ENCODE measurements at places on chromosomes 5 and 9.

- DNase-seq = peak; percentile 13
These were observed 2.0 kb downstream of the HAVCR2 start for GRCh38 chr5:157106630-157107461.

- no peak for DNase-seq
These were observed 29.1 kb upstream of the BRINP1 start for GRCh38 chr9:119398350-119398749.

DNA sequence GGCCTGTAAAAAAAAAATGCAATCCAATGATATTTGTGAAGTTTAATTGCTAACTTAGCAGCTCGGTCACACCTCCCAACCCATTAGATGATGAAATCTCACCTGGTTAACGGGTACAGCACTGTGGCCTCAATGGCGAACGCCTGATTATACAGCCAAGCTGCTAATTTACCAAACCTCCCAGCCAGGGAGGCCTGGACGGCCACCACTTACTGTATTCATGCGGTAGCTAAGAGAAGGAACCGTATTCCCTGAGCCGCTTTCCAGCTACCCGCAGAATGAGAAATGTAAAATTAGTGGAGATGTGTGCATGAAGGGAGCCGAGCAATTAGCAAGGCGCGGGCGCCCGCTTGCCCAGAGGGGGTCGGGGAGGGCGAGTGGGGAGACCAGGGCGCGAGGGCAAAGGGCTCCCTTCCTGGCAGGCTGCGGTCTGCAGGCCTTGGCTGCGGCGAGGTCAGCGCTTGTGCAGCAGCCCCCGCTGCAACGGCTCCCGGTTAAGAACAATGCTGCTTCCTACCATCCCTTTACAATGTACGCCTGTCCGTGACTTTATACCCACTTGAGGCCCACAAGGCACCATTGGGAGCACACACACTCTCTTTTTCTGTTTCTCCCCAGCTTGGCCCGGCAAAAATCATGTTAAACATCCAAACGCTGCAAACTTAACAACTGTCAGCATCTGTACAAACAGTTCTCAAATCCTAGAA, 70.4 kb upstream of the TBCA start:
- DNase-seq = no peak

DNA sequence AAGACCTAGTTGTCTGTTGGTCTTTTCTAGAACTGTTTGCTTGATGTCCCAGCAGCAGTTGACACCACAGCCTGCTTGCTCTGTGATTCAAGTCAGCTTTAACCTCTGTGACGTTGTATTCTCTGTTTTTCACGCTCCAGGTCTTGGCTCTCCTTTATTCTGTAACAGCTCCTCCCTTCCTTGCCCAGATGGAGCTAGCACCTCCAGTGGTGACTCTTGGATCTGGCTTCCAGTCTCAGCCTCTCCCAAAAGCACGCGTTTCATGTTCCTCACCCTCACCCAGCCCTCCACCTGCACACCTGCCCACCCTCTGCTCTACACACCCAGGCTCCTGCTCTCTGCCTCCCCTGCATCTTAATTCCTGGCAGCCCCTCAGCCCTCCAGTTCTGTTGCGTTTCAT, 50.6 kb downstream of the DMRT1 start:
- DNase-seq = no peak

- no peak for DNase-seq
These were observed 45.2 kb upstream of the GLIPR2 start for GRCh38 chr9:36091026-36091953.

DNA sequence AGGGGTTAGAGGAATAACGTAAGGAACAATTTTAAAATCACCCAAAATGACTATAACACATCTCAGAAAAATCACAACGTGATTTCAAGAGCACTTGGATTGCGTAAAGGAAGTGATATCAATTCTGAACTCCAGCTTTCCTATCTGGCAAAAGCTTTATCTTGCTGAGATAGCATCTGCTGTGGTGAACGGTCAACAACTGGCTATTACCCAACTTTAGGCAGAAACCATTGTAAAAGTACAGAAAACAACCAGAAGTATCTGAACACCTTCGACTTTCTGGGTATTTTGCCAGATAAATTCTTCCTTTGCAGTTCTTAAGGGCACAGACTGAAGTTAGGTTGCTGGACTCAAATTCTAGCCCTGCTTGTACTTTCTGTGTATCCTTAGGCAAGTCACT, 9.2 kb downstream of the ABLIM3 start:
- no peak for DNase-seq

GRCh38 chr5:119032656-119033055, 38.2 kb upstream of the DMXL1 start:
- DNase-seq = no peak

DNA sequence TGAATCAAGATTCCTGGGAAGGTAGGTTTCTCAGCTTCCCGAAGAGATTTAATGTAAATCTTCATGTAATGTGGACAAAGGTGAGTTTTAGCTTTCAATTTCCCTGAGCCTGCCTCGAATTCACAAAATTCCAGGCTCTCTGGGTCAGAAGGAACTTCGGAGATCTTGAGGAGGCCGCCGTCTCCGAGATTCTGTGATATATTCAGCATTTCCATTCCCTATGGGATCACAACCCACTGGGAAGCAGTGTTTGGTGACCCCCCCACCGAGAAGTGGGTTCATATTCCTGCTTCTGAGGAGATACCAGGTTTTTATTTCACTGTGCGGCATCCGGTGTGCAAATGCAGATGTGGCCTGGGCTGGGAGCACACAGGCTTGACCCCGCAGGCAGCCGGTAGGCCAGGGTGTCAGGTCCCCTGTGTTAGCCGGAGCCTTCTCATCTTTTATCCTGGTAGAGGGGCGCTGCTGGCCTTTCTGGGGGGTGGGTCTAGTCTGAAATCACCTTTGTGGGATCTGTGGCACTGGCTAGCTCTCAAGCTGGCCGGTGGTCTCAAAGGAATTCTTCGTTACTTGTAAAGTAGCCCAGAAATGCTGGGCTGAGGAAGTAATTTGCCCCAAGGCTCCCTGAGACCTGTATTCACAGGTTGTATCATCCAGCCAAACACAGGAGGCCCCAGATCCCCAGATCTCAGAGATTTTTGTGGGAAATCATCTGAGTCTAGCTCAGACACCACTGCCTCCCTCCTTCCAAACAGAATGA, 1.4 kb downstream of the PLEKHG4B start:
- DNase-seq = no peak

DNA sequence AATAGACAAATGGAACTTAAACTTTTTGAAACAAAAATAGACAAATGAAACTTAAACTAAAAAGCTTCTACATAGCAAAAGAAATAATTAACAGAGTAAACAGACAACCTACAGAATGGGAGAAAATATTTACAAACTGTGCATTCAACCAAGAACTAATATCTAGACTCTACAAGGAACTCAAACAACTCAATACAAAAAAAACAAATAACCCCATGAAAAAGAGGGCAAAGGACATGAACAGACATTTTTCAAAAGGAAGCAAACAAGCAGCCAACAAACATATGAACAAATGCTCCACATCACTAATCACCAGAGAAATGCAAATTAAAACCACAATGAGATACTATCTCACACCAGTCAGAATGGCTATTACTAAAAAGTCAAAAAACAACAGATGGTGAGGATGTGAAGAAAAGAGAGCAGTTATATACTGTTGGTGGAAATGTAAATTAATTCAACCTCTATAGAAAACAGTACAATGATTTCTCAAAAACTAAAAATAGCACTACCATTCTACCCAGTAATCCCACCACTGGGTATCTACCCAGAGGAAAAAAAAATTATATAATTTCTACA, 170.8 kb upstream of the RGMB start:
- DNase-seq = no peak

- no peak for DNase-seq
These were observed 368.8 kb downstream of the GLIS3 start for GRCh38 chr9:3931058-3931457.

DNA sequence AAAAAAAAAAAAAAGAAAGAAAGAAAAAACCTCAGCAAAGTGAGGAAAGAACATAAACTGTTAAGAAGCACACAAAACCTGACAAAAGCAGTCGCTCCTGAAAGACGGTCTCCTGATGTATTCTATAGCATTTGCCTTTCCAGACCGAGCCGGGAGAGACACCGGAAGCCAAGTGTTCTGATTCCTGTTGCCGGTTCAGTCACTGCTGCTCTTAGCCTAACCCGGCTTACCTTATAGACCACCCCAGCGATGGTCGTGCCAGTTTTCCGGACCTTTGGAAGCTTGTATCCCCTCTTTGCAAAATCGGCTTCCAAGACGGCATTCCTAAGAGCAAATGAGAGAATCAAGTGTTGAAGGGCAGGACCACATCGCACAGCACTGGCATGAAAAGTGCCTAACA, 630 bp downstream of the PSMB7 start:
- DNase-seq = no peak

- DNase-seq = no peak
These were observed 193.0 kb downstream of the PRR16 start for GRCh38 chr5:120657104-120657503.

DNA sequence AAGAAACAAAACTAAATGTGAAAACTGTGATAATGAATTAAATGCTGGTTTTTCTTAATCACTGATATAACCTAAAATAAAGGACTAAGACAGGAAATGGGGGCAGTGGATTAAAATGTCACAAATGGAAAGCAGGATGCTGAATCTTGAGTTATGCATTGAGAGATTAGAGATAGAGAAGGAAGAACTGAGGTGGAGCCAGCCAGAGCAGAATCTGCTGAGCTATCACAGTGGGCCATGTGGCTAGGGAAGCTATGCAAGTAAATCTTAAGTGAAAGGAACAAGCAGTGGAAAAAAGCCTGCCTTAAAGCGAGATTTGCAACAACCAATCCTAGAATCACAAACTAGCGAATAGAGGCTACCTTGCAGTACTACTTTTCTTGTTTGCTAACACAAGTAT, 188.5 kb upstream of the RASA1 start:
- no peak for DNase-seq

- DNase-seq = no peak
These were observed 186.9 kb downstream of the GADD45G start for GRCh38 chr9:89791754-89792153.

DNA sequence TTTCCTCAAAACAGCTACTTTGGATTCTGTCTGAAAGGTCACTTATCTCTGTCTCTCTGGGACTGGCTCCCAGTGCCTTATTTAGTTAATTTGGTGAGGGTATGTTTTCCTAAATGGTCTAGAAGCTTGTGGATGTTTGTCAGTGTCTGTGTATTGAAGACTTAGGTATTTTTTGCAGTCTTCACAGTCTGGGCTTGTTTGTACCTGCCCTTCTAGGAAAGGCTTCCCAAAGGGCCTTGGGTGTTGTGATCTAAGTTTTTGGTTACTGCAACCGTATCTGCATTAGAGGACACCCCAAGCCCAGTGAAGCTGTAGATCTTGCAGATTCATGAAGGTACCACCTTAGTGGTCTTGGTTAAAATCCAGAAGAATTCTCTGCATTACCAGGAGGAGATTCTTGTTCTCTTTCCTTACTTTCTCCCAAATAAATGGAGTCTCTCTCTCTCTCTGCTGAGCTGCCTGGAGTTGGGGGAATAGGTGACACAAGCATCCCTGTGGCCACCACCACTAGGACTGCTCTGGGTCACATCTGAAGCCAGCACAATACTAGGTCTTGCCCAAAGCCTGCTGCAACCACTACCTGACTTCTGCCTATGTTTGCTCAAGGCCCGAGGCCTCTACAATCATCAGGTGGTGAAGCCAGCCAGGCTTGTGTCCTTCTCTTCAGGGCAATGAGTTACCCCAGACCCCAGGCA, 17.8 kb upstream of the CCNB1 start:
- no peak for DNase-seq

GRCh38 chr5:113742639-113743038, 229.1 kb downstream of the YTHDC2 start:
- no peak for DNase-seq

GRCh38 chr5:142199388-142199787, 90.8 kb downstream of the NDFIP1 start:
- DNase-seq = no peak

DNA sequence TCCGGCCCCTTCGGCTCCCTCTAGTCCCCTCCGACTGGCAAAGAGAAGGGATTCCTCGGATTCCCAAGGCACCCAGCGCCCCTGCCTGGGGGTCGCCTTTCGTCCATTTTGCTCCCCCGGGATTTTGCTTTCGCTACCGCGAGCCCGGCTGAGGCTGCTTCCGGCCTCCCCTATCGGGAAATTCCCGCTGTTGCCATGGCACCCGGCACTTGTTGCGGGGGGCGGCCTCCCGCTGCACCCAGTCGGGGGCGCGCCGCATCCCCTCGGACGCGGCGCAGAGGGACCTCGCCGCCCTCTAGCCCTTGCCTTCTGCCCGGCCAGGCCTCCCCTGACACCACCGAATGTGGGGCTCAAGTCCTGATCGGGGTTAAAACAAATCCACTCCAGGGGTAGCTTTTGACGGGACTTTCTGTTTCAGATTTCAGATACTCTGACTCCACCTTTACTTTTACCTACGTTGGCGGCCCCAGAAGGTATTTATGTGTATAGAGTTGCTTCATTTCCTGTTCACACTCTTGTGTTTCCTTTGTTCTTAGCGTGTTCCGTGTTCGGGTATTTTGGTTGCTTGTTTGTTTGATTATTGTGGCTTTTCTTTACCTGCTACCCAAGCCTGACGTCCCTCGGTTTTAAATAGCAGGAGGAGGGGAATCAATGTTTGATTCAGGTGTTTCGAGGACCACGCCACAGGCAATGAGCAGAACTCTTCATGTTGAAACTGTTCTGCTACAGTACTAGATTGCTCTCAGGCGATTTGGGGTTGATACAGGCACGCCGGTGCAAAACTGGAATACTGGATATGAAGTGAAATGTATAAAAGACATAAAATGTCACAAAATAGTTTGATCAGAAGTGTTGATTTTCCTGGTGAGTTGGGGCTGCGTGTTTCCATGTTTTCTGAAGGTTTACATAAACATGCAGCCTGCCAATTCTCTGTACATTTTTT, 1.5 kb downstream of the PARP8 start:
- peak; percentile 84 for DNase-seq

DNA sequence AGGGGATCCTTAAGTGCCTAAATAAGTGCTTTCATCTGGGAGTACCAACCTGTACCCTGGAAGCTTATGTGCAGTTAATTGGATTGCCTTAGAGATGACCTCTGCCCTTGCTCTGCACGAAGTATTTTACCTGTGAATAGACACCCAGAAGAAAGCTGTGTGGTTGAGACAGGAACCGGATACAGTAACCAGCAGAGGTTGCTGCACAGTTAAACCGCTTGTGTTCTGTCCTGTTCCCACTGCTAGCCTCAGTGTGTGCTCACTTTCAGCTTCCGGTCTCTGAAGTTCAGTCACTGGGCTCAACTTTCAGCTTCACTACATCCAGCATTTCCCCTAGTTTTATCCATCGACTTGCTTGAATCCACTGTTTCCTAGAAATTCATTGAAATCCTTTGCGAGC, 185.3 kb downstream of the FAM170A start:
- DNase-seq = no peak

DNA sequence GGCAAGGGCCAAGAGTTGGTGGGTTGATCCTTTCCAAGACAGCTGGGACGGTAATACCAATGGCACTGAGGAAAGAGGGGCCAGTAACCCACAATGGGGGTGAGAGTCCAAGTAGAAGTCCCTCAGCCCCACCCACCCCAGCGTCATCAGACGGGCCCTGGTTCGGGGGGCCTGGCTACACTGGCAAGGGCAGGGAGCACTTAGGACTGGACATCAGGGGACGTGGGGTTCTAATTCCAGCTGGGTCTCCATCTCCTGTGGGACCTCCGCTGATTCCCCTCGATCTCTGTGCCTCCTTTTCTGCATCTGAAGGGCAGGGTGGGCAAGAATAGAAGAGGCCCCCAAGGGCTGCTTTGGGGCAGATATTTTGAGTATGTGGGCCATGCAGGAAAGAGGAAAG, 53.5 kb upstream of the FCN1 start:
- no peak for DNase-seq
